Activated CD8-positive, alpha-beta memory T cell treated with anti-CD3 and anti-CD28 coated beads, Interleukin-2, amount 50 U/mL, for 4 hours (primary cell): ENCODE measurements at places on chromosomes 5 and 9.

- DNase-seq = no peak
These were observed 1084.4 kb upstream of the WWC1 start for GRCh38 chr5:167207081-167207480.

- no peak for DNase-seq
These were observed 27.2 kb downstream of the NEUROG1 start for GRCh38 chr5:135508496-135509005.

- DNase-seq = no peak
These were observed 1185.4 kb upstream of the SEMA6A start for GRCh38 chr5:117759849-117760499.

GRCh38 chr5:79357398-79357797, 121.5 kb downstream of the JMY start:
- no peak for DNase-seq

GRCh38 chr9:24602693-24603352, 57.1 kb upstream of the IZUMO3 start:
- DNase-seq = no peak

- DNase-seq = no peak
These were observed 133.7 kb upstream of the NFIL3 start for GRCh38 chr9:91557327-91557726.

DNA sequence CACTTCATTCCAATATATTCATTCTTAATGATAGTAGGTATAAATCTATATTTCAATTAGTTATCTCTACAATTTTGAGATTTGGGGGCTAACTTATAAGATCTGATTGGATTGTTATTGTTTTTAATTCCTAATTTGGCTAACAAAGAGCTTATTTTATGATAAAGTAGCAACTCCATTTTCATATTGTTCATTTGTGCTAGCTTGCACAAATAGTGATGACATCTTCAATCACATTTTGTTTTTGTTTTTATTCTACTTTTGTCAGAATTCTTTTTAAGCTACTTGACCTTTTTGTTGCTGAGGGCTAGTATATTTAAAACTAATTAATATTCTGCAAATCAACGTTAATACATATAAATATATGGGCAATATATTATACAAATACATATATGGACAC, 22.8 kb downstream of the MARCHF3 start:
- DNase-seq = no peak

DNA sequence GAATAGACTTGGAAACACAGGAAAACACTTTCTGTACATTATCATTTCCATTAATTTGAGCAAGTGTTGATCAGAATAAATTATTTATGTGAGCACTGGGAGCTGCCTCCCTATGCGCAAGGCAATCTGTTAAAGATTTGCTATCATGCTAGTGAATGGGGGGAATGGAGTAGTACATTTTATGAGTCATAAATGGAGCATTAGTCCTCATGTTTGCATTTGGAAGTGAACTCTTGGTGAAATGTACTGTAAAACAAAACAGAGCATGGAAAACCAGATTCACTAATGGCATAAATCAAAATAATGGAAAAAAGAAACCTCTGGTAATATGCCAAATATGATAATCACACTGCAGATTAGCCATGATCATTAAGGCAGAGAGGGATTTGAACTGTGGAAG, 40.5 kb upstream of the TMC1 start:
- DNase-seq = no peak

GRCh38 chr5:91651704-91652103, 268.6 kb upstream of the ARRDC3 start:
- DNase-seq = no peak

GRCh38 chr9:87725356-87725899, 491 bp upstream of the CTSL start:
- no peak for DNase-seq

- DNase-seq = no peak
These were observed 68.0 kb downstream of the FAM174A start for GRCh38 chr5:100603141-100603540.

DNA sequence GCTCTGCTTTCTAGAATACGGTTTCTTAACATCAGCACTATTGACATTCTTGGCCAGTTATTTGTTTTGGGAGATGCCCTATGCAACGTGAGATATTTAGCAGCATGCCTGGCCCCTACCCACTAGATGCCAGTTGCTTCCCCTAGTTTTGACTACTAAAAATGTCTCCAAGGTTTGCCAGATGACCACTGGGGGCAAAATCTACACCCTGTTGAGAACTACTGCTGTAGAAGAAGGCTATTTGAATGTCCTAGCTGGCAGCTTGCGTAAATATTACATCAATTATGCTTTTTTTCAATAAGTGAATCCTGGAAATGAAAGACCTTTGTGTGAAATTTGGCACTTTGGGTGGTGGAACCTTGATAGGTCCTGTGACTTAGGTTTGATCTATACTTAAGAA, 5.0 kb downstream of the NCBP1 start:
- DNase-seq = no peak

DNA sequence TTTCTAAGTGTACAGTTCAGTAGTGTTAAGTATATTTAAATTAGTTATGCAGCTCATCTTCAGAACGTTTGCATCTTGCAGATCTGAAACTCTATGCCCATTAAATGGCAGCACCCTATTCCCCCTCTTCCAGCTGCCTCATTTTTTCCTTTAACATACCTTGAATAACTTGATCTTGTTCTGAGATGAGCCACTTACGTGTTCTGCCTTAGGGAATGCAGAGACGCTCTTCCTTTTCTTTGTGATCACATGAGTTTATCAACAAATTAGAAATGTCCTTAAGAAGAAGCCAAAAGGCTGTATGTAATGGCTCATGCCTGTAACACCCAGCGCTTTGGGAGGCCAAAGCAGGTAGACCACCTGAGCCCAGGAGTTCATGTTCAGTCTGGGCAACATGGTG, 57.6 kb downstream of the SLC46A2 start:
- DNase-seq = no peak

DNA sequence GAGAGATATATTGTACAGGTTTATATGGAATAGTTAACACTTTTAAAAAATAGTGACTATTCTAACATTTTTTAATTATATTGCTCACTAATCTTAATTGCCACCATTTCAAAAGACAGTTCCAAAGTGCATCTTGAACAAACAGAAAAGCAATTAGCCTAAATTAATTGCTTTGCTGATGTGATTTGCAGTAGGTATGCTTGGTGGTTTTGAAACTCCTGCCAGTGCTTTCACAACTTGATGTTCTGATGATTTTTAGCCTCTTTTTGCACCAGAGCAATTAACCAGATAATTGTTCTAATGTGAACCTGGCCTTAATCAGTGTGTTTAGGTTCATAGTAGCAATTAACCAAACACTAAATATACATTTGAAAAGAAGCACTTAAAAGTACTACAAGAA, 207.6 kb downstream of the FBXL17 start:
- no peak for DNase-seq

- DNase-seq = no peak
These were observed 188.9 kb downstream of the SPOCK1 start for GRCh38 chr5:137310051-137310730.

DNA sequence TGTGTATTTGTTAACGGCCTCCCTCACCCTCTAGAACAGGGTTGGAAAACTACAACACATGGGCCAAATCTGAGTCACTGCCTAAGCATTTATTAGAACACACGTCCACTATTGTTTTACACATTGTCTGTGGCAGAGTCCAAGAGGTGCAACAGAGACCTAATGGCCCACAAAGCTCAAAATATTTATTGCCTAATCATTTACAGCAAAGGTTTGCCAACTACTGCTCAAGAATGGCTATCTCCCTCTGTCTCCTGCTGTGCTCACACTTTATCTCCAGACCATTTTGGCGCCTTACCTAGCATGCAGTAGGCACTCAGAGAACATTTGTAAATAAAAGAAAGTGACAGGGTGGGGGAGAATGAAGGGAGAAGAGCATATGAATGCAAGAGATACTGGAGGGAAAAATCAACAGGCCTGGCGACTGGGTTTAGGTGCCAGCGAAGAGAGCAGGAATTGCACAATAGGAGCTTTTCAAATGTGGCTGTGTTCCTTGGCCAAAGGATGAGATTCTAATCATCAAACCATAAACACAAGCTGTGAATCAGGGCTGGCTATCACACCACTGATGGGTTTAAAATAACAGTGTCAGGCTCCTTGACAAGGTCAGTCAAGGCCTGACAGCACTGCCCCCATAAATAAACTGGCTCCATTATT, 80.3 kb downstream of the EPB41L4A start:
- DNase-seq = no peak

GRCh38 chr5:115542086-115542485, 2.5 kb downstream of the FEM1C start:
- no peak for DNase-seq

GRCh38 chr5:67146574-67146973, 50.0 kb downstream of the CD180 start:
- no peak for DNase-seq

GRCh38 chr9:4864698-4865097, 72.0 kb downstream of the RCL1 start:
- DNase-seq = no peak

DNA sequence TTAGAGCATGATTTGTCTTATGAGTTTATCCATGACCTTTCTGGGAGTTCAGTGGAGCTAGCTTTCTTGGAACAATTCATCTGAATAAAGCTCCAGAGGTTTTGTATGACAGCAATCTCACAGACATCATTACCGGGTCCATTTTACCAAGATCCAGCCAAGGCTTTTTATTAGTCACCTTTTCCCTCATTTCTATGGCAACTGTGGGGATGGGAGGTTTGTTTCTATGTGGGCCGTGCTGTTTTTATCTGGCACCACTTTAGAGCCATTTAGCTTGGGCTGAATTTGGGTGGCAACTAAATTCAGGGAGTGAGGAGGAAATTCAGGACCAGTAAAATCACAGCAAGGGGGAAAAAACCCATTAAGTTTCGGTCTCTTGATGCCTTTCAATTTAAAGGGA, 245.7 kb downstream of the NSG2 start:
- DNase-seq = no peak
